ENCODE measurements at places on chromosomes 3 and 15.

DNA sequence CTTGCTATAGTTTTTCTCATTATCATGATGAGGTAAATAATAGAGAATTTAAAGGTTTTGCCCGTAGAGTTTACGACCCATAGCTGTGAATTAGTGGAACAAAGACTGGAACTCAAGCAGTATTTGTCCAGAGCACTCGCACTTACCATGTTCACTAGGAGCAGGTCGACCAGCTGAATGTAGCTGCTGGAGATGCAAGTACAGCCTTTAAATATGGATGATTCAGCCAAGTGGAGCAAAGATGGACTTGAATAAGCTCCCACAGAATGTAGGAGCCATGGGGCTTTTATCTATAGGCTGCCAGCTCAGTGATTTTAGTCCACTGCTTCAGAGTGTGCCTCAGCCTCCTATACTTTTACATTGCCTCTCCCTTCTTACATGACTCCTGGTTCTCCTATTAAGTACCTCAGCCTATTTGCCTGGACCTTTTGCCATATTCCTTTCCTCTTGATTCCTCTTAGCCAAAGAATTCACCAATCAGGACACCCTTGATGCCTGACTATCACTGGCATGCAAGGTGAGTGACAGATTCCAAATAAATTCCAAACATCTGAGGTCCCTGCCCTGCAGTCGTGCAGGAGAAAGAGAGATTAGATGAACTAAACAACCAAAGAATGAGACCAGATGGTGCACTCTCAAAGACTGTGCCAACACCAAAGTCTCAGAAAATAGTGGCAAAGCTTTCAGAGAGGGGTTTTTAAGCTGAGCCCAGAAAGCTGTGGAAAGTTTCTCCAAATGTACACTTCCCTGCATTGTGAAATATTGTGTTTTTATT lies 3.9 kb downstream of the MKRN3 start:
- no peak for DNase-seq

DNA sequence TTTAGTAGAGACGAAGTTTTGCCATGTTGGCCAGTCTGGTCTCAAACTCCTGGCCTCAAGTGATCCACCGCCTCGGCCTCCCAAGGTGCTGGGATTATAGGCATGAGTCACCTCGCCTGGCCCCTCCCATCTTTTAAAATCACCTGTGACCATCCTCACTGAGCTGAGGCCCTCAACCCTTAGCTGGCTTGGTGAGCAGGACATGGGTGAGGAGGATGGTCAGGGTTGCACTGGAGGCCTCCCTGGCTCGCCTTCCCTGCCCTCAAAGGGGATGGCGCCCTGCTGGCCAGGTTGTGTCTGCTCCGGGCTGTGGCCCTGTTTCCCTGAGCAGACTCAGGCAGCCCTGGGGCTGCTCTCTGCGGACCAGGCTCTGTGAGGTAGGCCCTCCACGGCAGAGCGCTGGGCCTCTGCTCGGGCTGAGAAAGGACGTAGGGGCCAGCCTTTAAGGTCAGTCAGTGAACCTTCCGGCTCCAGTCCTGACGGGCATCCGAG lies 33.7 kb downstream of the SYNM start:
- no peak for DNase-seq

DNA sequence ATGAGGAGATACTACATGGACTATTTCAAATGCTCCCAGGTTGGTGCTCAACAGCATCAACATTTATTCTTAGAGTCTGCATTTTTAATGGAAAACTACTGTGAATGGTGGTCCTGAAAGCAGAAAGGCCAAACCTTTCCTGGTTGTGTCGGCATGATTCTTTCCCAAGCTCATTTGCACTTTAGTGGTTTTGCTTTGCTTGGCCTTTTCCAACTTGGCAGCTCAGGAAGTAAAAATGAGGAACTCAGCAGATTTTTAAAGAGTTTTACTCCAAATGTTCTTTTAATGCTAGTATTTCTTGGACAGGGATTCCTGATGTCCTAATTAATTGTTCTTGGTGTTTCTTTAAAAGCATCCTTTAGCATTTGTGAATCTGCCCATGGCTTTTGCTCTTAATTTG lies 197.4 kb downstream of the SLC9A9 start:
- no peak for DNase-seq

DNA sequence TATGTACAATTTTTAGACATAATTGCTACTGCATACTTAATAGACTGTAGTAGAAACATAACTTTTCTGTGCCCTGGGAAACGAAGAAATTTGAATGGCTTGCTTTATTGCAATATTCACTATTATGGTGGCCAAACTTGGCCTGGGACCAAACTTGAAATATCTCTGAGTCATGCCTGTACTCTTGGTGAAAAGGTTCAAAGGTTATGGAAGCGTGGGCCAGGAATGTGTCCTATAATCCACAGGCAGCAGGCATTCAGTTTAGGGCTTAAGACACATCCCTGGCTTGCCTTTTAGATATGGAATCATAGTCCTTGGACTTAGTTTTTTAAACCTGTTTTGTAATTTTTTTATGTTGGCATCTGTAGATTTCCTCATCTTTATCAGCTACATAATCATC lies 124.3 kb downstream of the LRIG1 start:
- no peak for DNase-seq

- no peak for DNase-seq
Observed at GRCh38 chr3:64773137-64773536, 85.3 kb upstream of the ADAMTS9 start.

DNA sequence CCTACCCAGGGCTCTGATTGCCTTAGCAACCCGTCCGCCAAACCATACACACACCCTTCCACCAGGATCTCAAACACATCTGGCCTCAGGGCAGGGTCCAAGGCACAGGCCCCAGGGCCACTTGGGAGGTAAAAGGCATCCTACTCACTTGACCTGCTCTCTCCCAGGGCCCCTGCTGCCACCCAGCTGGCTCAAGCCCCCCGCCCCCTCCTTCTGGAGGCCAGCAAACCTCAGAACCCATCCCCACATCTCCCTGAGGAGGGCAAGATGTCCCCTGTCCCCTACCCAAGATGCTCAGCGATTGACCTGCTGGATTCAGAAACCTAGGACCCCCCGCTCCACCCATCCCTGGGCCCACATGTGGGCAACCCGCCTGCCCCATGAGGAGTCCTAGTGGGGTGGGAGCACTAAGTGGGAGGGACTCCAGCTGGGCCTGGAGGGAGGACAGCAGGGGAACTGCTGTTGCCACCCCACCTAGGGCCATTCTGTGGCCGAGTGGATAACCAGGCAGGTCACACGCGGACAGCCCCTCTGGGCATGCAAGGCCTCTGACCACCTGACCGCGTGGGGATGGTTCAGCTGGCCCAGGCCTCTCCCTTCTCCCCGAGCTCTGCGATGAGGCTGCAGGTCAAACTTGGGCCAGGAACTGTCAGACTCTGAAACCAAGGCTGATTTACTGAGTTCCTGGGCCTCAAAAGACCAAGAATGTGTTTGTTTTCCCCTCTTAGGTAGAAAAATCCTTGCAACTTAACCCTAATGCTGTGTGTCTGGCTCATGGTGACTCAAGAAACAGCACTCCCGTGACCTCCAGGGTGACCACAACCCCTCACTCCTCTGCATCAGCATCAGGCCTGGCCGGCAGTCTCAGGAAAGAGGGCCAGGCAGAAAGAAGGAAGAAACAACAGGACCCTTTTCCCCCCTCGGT lies 4.2 kb downstream of the MFGE8 start:
- DNase-seq: no peak

- no peak for DNase-seq
Observed at GRCh38 chr3:133983126-133983525, 46.6 kb downstream of the SLCO2A1 start.

All from stimulated activated naive CD4-positive, alpha-beta T cell treated with Interleukin-2 at 50 U/mL for 16 hours (primary cell).